ENCODE measurements at places on chromosomes 6 and 20.

- DNase-seq, result no peak
Measured at GRCh38 chr6:15317934-15318902, 72.3 kb downstream of the JARID2 start.

DNA sequence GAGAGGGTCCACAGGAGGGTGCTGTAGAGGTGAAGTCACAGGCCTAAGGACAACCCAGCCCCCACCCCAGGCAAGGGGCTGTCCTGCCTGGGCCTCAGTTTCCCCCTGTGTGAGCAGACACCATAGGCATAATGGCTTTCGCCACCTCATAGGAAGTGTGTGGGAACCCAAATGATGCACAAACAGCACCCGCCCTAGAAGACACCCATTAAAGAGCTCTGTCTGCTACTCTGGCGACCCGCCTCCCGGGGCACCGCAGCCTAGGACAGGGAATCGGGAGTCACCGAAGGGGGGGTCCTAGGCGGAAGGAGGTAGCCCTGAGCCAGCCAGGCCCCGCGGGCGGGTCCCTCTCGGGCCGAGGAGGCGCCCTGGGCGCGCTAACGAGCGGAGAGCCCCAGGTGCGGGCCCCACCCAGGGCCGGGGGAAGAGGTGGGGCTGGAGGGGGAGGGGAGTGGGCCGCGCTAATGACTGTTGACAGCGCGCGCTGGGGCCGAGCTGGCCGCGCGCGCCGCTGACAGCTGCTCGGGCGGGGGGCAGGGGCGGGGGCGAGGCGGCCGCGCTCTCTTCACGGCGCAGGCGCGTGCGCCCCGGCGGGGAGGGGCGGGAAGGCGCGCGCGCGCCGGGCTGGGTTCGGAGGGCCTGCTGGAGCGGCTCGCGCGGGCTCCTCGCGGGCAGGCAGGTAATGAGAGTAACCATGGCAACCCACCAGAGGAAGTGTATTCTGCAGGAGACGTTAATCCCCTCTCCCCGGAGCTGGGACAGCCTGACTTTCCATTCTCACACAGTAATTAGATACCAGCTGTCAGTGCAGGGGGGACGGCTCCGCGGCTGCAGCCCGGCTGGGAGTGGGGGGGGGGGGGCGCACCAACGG, 48.9 kb downstream of the NOL4L start:
- peak; percentile 59 for DNase-seq

GRCh38 chr6:167245591-167245990, 45.5 kb upstream of the UNC93A start:
- no peak for DNase-seq

- peak; percentile 86 for DNase-seq
Measured at GRCh38 chr6:31396422-31397152, 6.8 kb upstream of the MICA start.

- DNase-seq, result no peak
Measured at GRCh38 chr6:18166312-18167036, 11.3 kb downstream of the KDM1B start.

GRCh38 chr6:6927521-6928361, 180.0 kb upstream of the RREB1 start:
- no peak for DNase-seq

DNA sequence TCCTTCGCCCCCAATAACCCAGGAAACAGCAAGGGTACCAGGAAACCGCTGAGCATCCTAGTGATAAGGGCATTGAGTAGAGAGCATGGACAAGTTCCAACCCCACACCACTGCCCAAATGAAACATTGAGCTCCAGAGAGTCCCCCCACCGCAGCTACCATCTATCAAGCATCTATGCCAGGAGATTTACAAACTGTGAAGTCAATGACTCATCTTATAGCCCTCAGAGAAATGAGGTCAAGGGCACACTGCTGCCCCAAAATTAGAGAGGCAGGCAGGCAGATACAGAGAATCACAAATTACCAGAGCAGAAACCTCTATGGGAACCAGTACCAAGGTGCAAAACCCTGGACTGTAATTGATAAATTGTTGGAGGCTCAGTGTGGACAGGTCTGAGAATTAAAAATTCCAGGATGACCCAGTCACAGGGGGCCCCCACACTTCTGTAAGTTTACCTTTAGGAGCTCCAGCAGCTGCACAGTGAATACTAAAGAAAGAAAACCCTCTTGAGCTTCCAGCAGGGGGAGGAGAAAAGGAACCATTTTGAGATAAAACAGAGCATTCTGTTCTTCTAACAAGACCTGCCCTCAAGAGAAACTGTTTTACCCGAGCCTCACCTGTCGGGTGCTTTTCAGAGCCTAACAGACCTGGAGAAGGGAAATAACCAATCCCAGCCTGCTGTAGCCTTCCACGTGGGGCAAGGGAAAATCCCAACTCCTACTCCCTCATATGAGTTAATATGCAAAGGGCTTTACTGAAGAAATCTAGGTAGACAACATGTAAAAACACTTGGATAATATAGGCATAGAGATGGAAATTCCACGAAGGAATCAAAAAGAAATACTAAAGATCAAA, 118.0 kb upstream of the ARID1B start:
- no peak for DNase-seq

DNA sequence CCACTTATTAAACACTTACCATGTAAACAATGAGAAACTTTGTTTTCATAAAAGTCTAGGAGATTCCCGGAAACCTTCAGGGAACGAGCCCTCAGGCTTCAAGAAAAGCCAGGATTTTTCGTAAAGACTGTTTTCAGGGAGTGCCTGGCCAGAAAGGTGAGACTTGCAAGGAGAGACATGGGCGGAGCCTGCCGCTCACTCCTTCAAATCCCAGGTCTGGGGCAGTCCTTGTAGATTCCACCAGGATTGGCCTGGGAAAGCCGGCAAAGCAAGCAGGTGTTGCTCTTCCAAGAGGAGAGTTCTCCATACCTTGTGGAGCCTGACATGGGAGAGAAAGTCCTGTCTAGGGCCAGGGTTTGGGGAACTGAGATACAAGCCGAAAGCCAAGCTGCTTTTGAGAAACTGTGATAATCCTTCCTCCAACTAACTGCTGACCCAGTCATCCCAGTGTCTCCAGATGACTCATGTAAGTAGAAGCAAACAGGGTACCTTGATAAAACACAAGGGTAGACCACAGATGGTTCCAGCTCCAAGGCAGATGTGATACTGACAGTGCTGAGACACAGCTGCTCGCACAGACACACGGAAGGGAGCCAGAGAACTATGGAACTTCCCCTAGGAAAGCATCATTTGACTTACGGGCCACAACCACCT, 69.4 kb upstream of the NAA20 start:
- DNase-seq, result no peak

All from stimulated activated CD4-positive, alpha-beta T cell treated with anti-CD3 and anti-CD28 coated beads, Interleukin-4, amount 100 ng/mL, for 4 hours (primary cell).